ENCODE measurements at places on chromosomes 2 and 18. TPM values are rescaled to one million over a fixed set of nuclear protein-coding genes. Genes with fewer than 3 reads are reported as not detected.

- DNase-seq = no peak
- H3K27me3 ChIP-seq = no peaks in the 10 kb centered on the region
- H3K27ac ChIP-seq = no peak overlapping the region
- no peaks in the 10 kb centered on the region for H3K36me3 ChIP-seq
These were observed 179.1 kb upstream of the SH3BP4 start for GRCh38 chr2:234772733-234773060.

- no peak overlapping the region for H3K4me3 ChIP-seq
- DNase-seq = peak; percentile 34
- peaks cover 90% of the 10 kb centered on the region for H3K36me3 ChIP-seq
- H3K4me1 ChIP-seq = peaks cover 4% of the 10 kb centered on the region
- peak overlapping the region; percentile 18 for H3K27ac ChIP-seq
These were observed 40.2 kb downstream of the POLR1A start for GRCh38 chr2:86065512-86065911.

DNA sequence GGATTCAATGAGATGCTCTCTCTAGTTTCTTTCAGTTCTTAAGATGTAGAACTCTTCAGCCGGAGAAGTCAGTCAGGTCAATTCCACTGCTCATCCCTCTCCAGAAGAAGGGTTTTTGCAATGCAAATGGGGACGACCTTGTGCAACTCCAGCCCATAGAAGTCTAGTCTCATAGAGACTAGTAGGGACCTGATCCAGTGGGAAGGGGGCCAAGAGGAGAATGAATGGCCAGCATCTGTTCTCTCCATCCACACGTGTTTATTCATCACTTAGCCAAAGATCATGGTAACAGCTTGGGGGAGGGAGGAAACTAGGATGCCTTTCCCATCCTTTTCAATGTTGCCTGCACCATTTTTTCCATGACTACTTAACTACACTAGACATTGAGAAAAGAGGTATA is 120.2 kb downstream of the LAMA3 start:
- no peaks in the 10 kb centered on the region for H3K27me3 ChIP-seq
- H3K4me3 ChIP-seq = no peak overlapping the region
- no peaks in the 10 kb centered on the region for H3K36me3 ChIP-seq
- no peak overlapping the region for H3K27ac ChIP-seq

DNA sequence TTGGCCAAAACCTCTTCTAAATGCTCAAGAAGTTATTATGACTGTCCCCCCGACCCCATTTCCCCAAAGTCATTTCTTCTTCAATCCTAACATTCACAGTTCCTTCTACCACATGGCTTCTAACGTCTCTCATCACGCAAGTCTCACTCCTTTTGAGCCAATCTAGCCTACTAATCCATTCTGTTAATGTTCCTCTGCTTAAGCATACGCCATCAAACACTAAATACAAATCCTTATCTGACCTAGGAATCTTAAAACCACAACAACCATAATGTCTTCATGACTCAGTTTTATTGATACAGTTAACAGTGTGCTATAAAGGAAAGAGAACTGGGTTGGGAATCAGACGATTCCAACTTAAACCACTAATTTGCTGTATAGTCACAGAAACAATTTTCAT is 23.9 kb downstream of the HNRNPLL start:
- H3K27me3 ChIP-seq = no peaks in the 10 kb centered on the region
- H3K36me3 ChIP-seq = peaks cover 50% of the 10 kb centered on the region
- H3K27ac ChIP-seq = no peak overlapping the region
- DNase-seq = no peak
- no peaks in the 10 kb centered on the region for H3K4me1 ChIP-seq

DNA sequence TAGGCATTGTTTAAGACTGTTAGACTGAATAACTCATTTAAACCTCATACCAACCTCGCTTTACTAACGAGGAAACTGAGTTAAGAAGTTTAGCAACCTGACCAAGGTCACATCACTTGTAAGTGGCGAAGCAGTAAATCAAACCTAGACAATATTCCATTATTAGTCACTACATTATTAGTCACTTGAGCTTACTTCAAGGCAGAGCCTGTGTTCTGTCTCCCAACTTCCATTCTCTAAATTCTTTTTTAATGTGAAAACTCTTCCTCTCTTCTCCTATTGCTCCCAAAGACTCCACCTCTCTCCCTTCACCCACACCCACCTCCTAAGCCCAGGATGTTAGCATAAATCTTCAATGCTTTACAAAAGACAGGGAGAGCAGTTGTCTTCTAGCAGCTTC is 156.5 kb downstream of the ARL6IP6 start:
- DNase-seq = no peak
- H3K27ac ChIP-seq = peak overlapping the region; percentile 15
- H3K27me3 ChIP-seq = no peaks in the 10 kb centered on the region
- H3K4me1 ChIP-seq = no peaks in the 10 kb centered on the region
- H3K36me3 ChIP-seq = no peaks in the 10 kb centered on the region

GRCh38 chr2:215930505-215931253 is 82.7 kb downstream of the MREG start:
- H3K4me3 ChIP-seq = no peak overlapping the region
- no peaks in the 10 kb centered on the region for H3K27me3 ChIP-seq
- no peaks in the 10 kb centered on the region for H3K36me3 ChIP-seq

- no peak overlapping the region for H3K27ac ChIP-seq
- H3K4me3 ChIP-seq = peak overlapping the region; percentile 4
- H3K27me3 ChIP-seq = no peaks in the 10 kb centered on the region
- DNase-seq = no peak
- no peaks in the 10 kb centered on the region for H3K4me1 ChIP-seq
- H3K36me3 ChIP-seq = no peaks in the 10 kb centered on the region
These were observed 768.2 kb upstream of the ACVR2A start for GRCh38 chr2:147076634-147077033.

DNA sequence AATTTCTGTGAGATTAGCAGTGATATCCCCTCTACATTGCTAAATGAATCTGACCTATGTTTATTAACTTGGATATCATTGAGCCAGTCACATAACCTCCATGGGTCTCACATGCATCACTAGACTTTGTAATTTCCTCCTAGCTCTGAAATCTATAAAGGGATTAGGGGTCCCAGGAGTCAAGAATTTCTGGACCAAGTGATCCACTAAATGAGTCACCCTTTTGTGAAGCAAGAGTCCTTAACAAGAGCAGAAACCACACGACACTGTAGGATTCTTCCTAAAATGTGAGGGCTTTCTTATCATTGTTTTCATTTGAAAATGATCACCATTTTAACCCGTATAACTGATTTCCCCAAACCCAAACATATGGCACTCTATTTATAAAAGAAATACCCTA is 90.3 kb downstream of the DHRS9 start:
- H3K27me3 ChIP-seq = no peaks in the 10 kb centered on the region
- no peak overlapping the region for H3K27ac ChIP-seq
- H3K4me3 ChIP-seq = no peak overlapping the region
- no peaks in the 10 kb centered on the region for H3K36me3 ChIP-seq
- no peak for DNase-seq

DNA sequence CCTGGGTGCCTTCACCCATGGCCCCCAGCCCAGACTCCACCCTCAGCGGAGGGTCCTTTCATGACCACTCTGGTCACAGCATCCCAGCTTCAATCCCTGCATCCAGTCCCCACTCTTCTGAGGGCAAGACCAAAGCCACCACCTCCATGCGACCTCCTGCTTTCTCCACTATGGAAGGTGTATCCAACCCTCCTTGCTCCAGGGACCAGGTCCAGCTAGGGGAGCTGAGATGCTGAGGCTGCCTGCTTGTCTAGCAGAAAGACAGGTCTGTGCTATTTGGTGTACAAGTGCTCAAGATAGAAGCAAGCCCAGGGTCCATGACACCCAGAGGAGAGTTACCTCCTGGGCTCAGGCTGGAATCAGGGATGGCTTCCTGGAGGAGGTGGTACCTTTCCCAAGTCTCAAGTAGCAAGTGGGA is 73.8 kb upstream of the RAB6C start:
- no peaks in the 10 kb centered on the region for H3K36me3 ChIP-seq
- peak; percentile 4 for DNase-seq
- H3K27me3 ChIP-seq = no peaks in the 10 kb centered on the region
- H3K4me3 ChIP-seq = no peak overlapping the region
- H3K4me1 ChIP-seq = no peaks in the 10 kb centered on the region
- H3K27ac ChIP-seq = no peak overlapping the region

DNA sequence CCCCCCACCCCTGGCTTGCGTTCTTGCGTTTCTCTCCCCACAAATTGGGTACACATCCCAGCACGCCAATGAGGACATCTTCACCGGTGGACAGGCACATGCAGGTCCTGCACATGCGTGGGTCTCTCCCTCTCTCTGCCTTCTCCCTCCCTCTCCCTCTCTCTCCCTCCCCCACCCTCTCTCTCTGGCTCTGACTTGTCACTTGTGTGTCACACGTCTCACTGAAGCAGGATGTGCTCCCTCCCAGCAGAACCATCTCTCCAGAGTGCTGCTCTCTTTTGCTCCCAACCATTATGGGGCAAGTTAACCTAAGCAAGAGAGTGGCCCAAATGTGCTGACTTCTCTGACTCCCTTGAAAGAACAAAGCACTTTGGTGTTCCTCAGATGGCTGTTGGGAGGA is 120.8 kb upstream of the CAB39 start:
- no peaks in the 10 kb centered on the region for H3K36me3 ChIP-seq
- no peak overlapping the region for H3K4me3 ChIP-seq
- no peaks in the 10 kb centered on the region for H3K4me1 ChIP-seq

DNA sequence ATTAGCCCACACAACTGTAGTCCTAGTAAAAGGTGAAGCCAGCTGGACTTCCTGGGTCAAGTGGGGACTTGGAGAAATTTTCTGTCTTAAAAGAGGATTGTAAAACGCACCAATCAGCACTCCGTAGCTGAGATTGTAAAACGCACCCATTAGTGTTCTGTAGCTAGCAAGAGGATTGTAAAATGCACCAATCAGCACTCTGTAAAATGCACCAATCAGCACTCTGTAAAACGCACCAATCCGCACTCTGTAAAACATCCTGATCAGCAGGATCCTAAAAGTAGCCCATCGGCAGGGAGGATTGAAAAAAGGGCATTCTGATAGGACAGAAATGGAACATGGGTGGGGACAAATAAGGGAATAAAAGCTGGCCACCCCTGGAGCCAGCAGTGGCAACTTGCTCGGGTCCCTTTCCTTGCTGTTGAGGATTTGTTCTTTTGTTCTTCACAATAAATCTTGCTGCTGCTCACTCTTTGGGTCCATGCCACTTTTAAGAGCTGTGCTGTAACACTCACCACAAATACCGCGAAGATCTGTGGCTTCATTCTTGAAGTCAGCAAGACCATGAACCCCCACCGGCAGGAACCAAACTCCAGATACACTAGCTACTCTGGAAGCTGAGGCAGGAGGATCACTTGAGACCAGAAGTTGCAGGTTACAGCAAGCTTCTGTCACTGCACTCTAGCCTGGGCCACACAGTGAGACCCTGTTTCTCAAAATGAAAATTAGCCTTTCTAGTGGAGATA is 102.6 kb downstream of the HS6ST1 start:
- no peak overlapping the region for H3K27ac ChIP-seq
- no peaks in the 10 kb centered on the region for H3K4me1 ChIP-seq
- no peak for DNase-seq

SLC39A10 gene
- 12.3 TPM for polyA plus RNA-seq

CTDP1 gene
- 15.6 TPM for polyA plus RNA-seq

RGPD5 gene
- polyA plus RNA-seq = 9.4 TPM

ANKRD44 gene
- 12.5 TPM for polyA plus RNA-seq
